WTC11 (cell line): ENCODE measurements at places on chromosomes 1 and 21. TPM values are rescaled to one million over a fixed set of nuclear protein-coding genes. Genes with fewer than 3 reads are reported as not detected.

DNA sequence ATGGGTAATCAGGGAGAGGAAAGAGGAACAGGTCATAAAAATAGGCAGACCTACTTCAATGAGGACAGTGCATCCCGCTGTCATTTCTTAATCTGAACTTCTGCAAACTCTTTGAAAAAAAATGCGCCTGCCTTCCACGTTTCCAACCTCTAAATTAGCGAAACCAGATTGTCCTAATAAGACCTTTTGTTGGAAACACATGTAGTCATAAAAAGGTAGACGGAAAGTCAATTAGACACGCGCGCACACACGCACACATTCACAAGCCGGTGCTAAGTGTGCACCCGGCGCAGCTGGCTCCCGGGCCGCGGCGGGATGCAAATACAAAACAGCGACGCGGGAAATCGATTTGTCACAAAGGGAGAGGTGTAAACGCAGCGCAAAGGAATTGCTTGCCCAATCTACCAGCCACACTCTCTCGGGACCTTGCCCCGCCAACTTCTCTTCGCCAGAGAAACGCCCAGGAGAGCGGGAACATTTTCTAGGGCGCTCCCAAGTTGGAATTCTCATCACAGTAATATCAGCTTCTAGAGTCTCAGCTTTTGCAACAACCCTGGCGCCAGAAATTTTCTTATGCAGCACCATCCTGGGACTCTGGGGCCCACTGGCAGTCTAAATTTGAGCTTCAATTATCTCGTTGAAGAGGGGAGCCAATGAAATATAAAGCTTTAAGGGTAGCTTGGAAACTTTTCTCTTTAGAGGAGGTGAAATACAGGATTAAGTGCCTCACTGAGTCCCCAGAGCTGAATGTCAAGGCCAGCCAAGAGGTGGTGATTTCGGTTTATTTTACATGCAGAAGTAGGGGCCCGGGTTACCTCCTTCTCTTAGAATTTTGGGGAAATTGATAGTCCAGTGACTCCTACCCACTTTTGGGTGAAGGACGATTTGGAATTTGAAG lies 4.5 kb downstream of the PRRX1 start:
- no peak for DNase-seq

DNA sequence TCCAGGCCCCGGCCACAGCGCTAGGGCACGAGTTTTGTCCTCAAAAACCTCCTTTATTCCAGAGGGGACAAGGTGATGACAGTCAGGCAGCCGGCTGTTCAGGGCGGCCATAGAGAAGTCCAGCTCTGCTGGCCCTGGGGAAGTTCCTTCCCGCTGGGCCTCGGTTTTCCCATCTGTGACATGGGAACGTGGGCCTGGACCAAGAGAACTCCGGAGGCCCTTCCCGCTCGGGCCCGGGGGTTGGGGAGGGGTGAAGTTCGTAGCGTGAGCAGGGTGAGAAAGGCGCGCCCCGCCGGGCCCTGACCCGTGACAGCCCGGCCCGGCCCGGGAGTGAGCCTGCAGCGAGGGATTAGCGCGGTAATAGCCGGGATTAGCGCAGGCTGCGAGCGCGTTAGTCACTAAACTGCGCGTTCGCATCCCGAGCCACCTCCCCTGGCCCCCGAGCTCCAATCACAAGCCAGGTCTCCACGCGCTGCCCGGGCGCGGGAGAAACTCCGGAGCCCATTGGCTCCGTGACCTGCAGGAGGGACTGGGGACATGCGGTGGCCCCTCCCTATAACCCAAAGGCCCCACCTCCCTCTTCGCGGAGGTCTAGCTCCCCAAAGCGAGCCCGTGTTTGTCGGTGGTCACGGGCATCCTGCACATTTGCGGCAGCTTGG lies 29.8 kb upstream of the PADI2 start:
- no peak for DNase-seq

DNA sequence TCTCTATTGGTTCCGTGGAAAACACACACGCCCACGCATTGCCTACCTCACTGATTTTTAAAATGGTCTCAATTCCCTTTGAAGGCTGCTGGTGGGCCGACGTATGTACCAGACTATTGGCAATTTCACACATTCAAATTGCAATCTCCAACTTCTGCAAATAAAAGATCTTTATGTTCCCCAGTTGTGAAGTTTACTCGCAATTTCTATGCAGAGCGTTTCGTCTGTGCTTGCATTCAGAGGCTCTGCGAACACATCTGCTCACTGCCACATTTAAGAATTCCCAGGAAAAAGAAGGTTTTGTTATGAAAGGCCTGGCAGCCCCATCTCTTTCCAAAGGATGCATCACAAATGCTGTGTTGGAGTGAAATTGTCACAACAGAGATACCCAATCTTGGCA lies 288.0 kb upstream of the KAZN start:
- no peak for DNase-seq

DNA sequence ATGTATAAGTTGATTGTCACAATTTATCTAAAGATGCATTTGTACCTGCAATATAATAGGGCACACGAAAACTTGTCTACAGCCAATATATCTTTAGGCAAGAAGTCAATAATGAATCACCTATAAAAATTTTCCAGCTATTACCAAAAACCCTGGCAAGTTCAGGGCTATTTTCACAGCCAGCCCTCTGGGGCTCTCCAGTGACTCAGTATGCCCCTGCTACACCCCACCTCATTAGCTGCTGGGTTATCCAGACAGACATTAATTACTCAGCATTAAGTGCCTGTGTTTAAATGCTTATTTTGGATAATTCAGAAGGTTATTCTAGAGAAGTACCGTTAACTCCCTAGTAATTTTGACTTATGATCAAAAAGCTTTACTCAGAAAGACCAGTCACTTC lies 220.2 kb downstream of the TBX15 start:
- no peak for DNase-seq

DNA sequence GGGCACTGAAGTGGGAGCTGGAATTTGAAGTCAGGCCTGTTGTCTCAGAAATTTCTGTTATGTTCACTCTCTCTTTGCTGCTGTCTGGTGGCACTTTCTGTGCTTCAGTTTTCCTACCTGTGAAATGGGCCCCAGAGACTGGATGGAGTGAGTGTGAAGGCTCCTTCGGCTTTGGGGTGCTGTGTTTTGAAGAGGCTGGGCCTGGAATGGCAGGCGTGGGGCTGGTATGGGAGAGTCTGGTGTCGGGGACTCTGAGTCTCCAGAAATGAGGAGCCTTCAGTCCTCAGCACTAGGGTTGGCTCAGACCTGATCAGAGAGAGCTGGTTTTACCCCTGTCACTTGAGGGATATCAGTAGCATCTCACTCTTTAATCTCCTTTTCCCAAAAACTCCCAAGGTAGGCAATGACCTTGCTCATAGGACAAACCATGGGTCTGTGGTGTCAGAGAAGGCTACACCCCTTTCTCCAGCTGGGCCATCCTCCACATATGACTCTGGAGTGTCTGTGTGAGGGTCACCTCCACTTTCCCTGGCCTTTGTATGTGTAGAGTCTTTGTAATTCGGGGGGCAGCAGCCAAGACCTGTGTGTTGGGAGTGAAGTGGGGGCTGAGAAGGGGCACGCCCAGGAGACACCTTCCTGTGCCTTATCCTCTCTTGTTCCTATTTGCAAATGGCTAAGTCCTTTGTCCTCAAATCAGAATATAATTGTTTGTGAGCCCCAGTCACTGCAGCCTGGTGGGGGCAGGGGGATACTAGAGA lies 279.9 kb downstream of the PTPRU start:
- peak; percentile 1 for DNase-seq

DNA sequence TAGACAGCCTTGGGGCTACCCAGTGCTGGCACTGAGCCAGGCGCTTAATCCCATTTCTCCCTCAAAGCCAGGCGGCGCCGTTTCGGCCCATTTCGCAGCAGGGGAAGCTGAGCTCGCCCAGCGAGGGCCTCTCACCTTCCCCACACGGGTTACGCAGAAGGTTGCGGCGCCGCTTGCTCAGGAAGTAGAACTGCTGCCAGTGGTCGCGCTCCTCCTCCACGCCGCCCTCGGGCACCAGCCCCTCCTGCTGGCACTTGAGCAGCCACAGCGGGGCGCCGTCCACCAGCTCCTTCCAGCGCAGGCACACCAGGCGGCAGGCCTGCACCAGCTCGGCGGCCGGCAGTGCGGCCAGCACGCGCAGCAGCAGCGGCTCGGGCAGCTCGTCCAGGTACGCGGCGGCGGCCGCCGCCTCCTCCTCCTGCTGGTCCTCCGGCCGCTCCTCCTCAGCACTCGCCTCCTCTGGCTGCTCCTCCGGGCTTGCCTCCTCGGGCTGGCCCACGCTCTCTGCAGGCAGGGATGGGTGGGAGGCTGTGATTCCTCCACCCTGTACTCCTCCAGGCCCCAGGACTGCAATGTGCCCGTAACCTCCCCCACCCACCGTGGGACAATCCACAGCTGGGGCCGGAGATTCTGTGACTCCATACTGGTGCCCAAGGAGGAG lies 3.8 kb downstream of the FBXO2 start:
- peak; percentile 79 for DNase-seq

GRCh38 chr21:42281181-42281680 lies 34.0 kb downstream of the TFF3 start:
- no peak for DNase-seq

- no peak for DNase-seq
Observed at GRCh38 chr1:64960731-64961130, 5.6 kb downstream of the JAK1 start.

DNA sequence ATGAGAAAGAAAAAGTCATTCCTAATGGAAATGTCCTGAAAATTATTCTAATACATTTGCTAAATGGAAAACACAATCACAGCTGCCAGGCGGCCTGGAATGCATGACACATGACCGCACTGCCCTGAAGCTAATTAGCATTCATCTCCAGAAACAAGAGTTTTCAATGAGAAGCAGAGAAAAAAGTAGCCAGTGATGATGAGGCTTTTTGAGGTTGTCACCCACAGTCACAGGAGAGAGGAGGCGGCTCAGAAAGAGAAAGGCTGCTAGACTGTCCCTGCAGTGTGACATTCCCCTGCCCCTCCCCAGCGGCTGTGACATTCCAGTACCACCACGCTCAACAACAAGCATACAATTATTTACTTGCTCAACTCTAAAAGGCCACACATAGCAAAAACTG lies 122.9 kb upstream of the KRTAP19-8 start:
- no peak for DNase-seq

- DNase-seq: no peak
Observed at GRCh38 chr1:199472018-199472417, 555.5 kb upstream of the NR5A2 start.

- peak; percentile 45 for DNase-seq
Observed at GRCh38 chr1:12601700-12602658, 16.0 kb downstream of the DHRS3 start.

GRCh38 chr1:160114085-160114484 lies 1.5 kb upstream of the ATP1A2 start:
- no peak for DNase-seq

- no peak for DNase-seq
Observed at GRCh38 chr1:156422602-156423091, 53.6 kb downstream of the RHBG start.

DNA sequence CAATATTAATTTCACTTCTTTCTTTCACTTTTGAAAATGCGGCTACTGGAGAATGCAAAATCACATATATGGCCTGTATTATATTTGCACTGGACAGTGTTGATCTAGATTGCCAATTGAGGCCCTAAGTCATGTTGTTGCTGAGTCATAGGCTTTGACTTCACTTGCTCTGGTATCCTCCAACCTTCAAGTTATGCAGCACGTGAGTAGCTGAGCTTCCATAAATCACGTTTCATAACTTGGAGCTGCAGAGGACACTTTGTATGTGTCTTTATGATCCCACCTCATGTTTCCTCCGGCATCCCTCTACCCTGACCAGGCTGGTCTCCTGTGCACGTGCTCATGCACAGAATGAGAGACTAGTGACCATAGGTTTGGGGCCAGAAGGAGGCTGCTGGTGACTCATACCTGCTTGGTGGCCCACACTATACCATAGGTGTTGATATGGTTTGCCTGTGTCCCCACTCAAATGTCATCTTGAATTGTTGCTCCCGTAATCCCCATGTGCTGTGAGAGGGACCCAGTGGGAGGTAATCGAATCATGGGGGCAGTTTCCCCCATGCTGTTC lies 103.0 kb upstream of the TSPAN2 start:
- DNase-seq: no peak

DNA sequence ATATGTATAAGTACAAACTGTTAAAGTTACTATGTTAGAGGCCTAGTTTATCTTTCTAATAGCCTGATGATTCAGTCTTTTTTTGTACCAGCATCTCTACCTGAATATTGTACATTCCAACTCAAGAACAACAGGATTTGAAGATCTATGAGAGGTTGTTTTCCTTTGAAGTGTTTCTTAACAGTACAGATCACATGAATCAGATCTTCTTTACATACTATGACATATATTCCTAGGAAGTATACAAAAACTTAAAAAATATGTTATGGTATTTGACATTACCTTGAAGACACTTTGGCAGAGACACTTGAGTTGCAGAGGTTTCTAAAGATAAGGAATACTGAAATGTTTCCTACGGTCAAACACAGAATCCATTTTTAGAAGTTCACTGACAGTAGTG lies 1280.9 kb downstream of the KCNT2 start:
- DNase-seq: no peak

DNA sequence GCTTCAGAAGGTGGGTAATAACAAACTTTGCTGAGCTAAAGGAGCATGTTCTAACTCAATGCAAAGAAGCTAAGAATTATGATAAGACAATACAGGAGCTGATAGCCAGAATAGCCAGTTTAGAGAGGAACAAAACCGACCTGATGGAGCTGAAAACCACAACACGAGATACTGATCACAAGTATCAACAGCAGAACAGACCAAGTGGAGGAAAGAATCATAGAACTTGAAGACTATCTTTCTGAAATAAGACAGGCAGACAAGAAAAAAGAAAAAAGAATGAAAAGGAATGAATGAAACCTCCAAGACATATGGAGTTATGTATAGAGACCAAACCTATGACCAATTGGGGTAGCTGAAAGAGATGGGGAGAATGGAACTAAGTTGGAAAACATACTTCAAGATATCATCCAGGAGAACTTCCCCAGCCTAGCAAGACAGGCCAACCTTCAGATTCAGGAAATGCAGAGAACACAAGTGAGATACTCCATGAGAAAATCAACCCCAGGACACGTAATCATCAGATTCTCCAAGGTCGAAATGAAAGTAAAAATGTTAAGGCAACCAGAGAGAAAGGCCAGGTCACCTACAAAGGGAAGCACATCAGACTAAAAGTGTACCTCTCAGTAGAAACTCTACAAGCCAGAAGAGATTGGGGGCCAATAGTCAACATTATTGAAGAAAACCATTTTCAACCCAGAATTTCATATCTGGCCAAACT lies 20.5 kb downstream of the CD84 start:
- DNase-seq: no peak

KTI12 gene
- 9.4 to 10.1 TPM (median 9.9 TPM) in 3 replicates for total RNA-seq

NTNG1 gene
- total RNA-seq: 0.98 to 2.3 TPM (median 1.2 TPM) in 3 replicates

SCYL3 gene
- total RNA-seq: 4.8 to 5.3 TPM (median 4.9 TPM) in 3 replicates

SPATA46 gene
- not detected in 3 replicates for total RNA-seq

MYOG gene
- not detected in 3 replicates for total RNA-seq

NBPF6 gene
- not detected in 3 replicates for total RNA-seq

AADACL4 gene
- 0.11 TPM in 1 of 3 replicates, not detected in the others for total RNA-seq

GJA8 gene
- total RNA-seq: not detected in 3 replicates

TNFRSF18 gene
- 0.83 to 1.2 TPM (median 1.1 TPM) in 3 replicates for total RNA-seq
